ENCODE measurements at places on chromosomes 11 and 22.
A peak's percentile ranks its signal among the peaks of the same experiment; 100 is the strongest.

DNA sequence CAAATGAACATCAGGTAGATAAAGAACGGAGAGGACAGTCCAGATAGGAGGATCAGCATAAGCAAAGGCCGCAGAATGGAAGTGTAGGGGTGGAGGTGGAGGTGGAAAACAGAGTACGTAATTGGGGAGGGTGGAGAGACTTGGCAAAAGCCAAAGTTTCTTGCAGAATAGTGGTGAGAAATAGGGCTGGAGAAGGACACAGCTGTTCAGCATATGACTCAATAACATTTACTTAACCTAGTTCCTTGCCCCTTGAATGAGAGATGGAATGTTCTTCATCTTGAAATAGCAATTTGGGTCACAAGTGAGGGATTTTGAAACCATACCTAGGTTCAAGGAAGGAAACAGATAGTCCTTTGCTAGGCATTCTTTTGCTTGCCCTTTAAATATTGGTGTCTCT lies 235.9 kb upstream of the ARHGAP20 start:
- no peak for DNase-seq

DNA sequence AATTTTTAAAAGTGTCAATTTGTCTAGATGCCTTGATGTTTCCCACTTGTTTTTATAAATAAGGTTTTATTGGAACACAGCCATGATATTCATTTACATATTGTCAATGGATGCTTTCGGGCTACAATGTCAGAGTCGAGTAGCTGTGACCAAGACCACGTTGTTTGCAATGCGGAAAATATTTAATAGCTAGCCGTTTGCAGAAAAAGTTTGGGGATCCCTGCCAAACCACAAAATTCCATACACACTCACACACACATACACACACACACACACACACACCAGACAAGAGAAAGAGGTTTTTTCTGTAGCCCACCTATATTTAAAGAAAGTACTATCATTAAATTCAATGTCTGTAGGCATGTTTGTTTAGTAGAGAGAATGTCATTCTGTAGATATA lies 58.3 kb downstream of the TYR start:
- no peak for DNase-seq

- no peak for DNase-seq
Measured at GRCh38 chr11:128596250-128596649, 8.9 kb upstream of the ETS1 start.

DNA sequence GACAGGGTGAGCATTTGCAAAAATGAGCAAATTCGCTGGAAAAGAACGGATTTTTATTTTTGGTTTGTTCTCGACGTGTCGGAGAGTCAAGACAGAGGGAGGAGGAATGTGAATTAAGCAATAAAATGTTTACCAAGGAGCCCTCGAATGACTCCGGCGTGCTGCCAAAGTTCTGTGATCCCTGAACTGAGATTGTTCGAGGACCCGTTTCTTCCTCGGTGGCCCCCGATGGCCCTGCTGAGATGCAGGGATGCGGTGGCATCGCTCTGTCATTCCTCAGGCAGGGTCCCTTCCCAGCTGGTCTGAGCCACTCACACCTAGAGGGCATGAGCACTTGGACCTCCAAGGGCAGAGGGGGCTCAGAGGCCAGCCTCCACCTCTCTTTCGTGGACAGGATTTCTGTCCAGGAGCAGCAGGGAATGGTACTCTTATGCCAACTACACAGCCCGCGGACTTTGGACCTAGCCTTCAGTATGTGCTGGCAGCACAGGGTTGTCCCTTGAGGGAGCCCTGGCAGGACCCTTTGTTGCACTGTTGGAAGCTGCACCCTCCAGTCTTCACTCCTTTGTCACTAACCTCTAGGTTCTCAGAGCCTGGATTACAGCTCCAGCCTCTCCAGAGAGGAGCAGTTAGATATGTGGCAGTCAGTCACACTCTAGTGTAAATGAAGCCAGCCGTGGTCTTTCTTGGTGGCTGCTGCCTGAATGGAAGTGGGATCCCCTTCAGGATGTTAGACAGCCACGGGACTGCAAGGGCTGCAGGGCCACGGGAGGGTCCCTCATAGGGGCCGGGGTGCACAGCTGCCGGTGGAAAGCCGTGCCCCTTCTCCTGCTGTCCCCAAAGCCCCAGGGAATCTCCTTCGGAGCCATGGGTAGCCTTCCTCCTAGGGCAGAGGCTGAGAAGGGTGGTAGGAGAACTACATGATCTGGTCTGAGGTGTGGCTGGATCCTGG lies 109.4 kb upstream of the ANO1 start:
- DNase-seq, result no peak

- DNase-seq, result no peak
Measured at GRCh38 chr11:64859542-64860414, 15.3 kb upstream of the CDC42BPG start.

DNA sequence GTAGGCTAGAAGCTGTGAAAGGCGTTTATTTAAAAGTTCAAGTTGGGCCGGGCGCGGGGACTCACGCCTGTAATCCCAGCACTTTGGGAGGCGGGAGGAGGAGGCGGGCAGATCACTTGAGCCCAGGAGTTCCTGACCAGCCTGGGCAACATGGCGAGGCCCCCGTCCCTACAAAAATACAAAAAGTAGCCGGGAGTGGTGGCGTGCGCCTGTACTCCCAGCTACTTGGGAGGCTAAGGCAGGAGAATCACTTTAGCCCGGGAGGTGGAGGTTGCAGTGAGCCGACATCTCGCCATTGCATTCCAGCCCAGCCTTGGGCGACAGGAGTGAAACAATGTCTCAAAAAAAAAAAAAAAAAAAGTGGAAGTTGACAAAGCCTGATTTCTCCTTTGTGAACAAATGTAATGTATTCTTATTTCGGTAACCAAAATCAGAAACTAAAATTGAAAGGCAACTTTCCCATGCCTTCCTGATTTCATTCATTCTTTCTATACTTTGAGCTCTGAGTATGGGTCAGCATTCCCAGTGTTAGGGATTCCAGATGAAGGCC lies 825 bp downstream of the PTPMT1 start:
- no peak for DNase-seq

DNA sequence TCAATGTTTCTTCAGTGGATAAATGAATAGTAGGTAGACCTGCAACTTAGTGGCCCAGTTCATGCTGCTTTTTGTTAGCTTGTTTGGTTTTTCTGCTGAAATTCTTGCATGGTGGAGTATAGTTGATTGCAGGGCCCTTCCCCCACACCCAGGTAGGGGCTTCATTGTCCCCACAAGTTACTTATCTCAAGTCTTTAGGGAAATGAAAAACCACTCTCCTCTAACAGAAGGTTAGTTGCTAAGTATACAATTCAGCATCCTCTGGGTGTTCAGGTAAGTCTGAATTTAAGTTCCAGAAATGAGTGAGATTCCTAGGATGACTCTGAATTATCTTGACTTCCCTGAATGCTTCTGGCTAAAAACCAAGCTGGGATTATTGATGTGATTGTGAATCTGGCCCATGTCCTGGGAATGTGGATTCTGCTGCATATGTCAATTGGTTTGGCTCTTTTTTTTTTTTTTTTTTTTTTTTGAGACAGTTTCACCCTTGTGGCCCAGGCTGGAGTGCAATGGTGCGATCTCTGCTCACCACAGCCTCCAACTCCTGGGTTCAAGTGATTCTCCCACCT lies 40.3 kb downstream of the BCL2L13 start:
- no peak for DNase-seq

DNA sequence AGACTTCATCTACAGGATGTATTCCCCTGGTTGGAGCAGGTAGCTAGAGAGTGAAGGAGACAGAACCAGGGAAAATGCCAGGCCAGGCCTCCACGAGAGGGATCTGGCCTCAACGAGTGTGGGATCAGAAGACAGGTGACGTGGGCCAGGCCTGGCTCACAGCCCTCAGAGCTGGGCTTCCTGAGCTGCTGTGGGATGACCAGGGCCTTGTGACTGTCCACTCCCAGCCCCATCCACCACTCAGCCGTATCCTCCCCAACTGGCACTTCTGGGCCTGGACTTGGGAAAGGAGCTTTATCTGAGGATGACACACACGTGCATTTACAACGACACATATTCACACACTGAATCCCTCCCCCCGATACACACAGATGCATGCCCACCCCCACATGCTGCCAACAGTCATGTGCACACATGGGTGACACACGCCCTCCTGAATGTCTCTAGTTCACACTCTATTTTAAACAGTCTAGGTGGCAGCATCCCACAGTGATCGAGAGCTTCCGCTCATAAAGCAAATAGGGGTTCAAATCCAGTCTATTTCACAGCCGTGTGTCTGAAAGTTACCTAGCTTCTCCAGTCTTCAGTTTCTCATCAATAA lies 93.1 kb downstream of the TP53I11 start:
- DNase-seq, result no peak

GRCh38 chr11:70668204-70669202 lies 270.2 kb downstream of the CTTN start:
- DNase-seq, result no peak

DNA sequence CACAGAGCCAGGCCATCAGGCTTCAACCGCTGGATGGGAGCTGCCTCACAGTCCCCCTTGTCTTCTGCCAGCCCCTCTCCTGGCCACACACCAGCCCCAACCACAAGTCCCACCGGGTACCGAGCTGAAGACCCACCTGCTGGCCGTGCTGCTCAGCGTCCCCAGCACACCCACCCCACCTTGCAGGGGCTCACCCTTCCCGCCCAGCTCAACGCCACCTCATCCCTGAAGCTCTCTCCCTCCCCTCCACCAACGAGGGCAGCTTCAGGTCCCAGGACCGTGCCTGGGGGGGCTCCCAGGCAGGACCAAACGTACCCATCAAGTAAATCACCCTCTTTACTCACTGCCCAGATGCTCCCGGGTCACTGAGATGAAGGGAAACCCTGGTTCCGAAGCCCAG lies 141.0 kb downstream of the CRYBB2 start:
- no peak for DNase-seq

- DNase-seq, result no peak
Measured at GRCh38 chr11:6630632-6631291, 11.5 kb upstream of the TPP1 start.

DNA sequence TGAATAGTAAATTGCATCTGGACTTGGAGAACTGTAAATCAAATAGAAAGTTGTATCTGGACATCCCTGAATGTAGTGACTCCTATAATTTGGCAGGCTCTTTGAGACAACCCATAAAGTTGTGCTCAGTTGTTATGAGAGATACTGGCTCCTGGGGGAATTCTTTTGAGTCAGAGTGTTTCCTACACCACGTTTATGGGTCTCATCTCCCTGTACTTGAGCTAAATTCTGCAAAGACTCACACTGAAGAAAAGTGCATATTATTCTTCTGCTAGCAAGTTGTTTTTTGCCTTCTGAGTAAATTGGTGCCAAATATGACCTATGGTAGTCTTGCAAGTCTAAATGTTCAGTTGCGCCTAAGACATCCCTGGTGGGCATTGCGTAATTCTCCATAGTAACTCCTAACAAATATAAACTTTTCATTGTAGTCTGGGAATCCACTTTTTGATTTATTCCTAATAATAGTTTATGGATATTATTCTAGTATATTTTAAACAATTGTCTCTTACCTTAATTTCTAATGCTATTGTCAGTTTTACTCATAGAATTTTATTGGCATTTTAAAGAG lies 5.0 kb downstream of the ZNF215 start:
- DNase-seq, result no peak

- DNase-seq, result no peak
Measured at GRCh38 chr11:47354913-47355282, 2.4 kb upstream of the MYBPC3 start.

- DNase-seq, result peak; percentile 83
Measured at GRCh38 chr11:61971248-61972111, 4.0 kb upstream of the FTH1 start.

- no peak for DNase-seq
Measured at GRCh38 chr11:8715501-8715900, 32.9 kb downstream of the RPL27A start.

GRCh38 chr11:2922655-2923054 lies 6.6 kb downstream of the PHLDA2 start:
- DNase-seq, result no peak

- no peak for DNase-seq
Measured at GRCh38 chr22:21022955-21023614, 8.1 kb downstream of the P2RX6 start.

GRCh38 chr11:86108191-86108590 lies 39.3 kb upstream of the PICALM start:
- no peak for DNase-seq

- DNase-seq, result no peak
Measured at GRCh38 chr11:15519124-15519791, 404.5 kb downstream of the INSC start.

- no peak for DNase-seq
Measured at GRCh38 chr22:31526270-31526669, 29.9 kb downstream of the SFI1 start.

DNA sequence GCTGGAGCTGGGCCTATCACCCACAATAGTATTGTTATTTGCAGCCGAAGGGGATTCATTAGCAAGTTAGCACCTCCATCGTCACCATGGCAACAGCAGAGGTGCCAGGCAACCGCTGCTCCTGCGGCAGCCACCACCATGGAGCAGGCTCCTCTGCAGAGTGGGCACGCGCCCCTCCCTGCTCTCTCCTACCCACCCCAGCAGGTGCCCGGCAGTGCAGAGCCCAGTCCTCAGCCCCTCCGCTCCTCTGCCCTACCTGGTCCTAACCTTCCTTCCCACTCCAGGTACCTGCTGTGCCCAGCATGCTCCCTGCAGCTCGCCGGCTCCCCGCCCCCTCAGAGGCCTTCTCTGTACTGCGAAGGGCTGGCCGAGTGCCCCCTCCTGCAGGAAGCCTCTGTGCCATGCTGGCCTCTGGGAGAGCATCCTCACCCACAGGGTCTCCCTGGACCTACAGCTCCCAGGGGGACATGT lies 3.6 kb downstream of the DUSP8 start:
- DNase-seq, result no peak

- DNase-seq, result no peak
Measured at GRCh38 chr22:39664485-39665200, 94.1 kb downstream of the CACNA1I start.

- no peak for DNase-seq
Measured at GRCh38 chr22:46380069-46380468, 44.6 kb downstream of the TRMU start.

GRCh38 chr22:45977003-45977411 lies at the start of gene WNT7B:
TSS of gene WNT7B (minus strand) at chr22:45977162. CDS start at chr22:45976754, 408 bp downstream.
- DNase-seq, result no peak

GRCh38 chr22:48710410-48710809 lies 1117.3 kb downstream of the BRD1 start:
- no peak for DNase-seq

- no peak for DNase-seq
Measured at GRCh38 chr11:17014321-17014832, at the start of gene PLEKHA7. TSS of gene PLEKHA7 (minus strand) at chr11:17014414. CDS start at chr11:17014401, 13 bp downstream.

GRCh38 chr22:47623763-47624148 lies 861.3 kb downstream of the TBC1D22A start:
- no peak for DNase-seq

- peak; percentile 86 for DNase-seq
Measured at GRCh38 chr11:72773291-72773690, 20.6 kb downstream of the STARD10 start.

GRCh38 chr11:116511684-116512083 lies 261.1 kb downstream of the BUD13 start:
- no peak for DNase-seq

All from HTR-8/SVneo (cell line).